NCI-H1417 (cell line): ENCODE measurements at places on chromosomes 5 and 9.
A peak's percentile ranks its signal among the peaks of the same experiment; 100 is the strongest.

- DNase-seq = no peak
Observed at GRCh38 chr5:369151-369868, 47.8 kb downstream of the AHRR start.

GRCh38 chr5:61245936-61246335, 83.7 kb upstream of the SMIM15 start:
- DNase-seq = no peak

DNA sequence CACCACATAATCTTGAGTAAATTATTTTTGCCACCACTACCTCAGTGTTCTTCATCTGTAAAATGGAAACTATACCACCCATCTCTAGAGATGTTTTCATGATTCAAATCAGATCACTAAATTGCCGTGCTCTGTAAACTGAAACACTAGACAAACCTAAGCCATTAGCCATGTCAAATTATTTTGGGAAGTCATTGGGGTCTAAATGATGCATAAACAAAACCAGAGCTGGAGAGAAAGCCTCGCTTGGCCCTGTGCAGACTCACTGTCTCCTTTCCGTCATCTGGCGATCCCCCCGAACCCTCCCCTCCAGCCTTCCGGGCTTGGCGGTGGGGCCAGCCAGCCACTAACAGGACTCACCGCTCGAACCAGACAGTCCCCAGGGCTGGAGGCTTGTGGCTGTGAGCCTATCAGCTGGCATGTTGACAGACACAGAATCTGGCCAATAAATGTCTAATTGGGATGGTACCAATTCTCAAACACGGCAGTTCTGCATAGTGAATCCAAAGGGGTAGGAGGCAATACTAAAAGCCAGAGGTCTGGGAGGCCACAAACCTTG, 256.5 kb downstream of the SEC61B start:
- DNase-seq = no peak

DNA sequence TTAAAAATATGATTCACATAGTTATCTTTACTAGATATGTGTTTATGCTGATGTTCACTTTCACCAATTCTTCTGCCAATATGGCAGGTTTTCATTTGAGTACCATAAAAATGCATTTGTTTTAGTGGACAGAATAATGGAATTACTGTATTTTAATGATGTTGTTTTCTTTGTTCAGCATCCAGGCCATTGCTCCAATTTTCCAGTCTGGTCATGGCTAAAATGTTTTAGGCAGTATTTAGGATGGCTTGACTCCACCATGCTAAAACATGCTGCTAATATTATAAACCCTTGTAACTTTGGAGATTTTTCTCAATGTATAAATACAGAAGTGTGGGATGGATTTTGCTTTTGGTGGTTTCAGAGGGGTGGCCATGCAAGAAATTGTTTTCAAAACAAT, 273.0 kb upstream of the RPS23 start:
- no peak for DNase-seq

- no peak for DNase-seq
Observed at GRCh38 chr5:684751-685216, 8.4 kb downstream of the TPPP start.

DNA sequence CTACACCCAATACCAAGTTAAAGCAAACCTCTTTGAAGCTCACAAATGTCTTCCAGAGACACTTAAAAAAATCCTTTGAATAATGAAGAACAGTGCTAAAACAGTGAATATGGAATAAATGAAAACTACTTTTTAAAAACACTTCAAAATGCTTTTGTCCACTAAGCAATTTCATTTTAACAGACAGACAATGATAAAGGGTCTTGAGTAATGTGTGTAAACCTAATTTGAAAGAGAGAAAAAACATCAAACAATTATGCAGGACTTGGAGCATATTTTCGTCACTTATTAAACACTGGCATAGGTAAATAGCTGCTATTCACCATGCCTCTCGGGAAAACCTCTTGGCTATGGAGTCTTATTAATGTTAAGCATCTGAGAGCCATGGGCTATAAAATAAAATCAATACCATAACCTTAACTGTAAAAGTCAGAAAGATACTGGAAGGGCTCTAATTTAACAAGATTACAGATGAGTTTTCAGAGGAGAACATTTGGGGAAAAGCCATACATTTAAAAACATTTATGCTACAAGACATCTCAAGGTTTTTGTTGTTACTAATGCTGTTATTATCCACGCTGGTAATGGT, 177.8 kb downstream of the NFIB start:
- DNase-seq = peak; percentile 29

GRCh38 chr5:43891112-43891511, 288.1 kb downstream of the NNT start:
- DNase-seq = no peak

GRCh38 chr5:176153741-176154140, 84.5 kb upstream of the SIMC1 start:
- no peak for DNase-seq

DNA sequence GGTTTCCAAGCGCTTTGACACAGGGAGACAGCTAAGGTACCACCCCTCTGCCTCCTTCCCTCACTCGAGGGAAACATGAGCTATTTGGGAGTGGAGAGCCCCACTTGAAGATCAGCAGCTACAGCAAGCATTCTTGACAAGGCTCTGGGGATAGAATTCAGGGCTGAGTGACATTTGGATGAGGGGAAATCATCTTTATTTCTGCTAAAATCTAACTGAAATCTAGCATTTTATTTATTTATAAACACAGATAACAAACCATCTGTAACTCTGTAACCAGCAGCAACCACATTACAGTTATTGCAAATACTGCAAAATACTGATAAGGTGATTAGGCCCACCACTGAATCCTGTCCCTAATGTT, 22.4 kb downstream of the RNF130 start:
- no peak for DNase-seq
